Activated naive CD8-positive, alpha-beta T cell treated with anti-CD3 and anti-CD28 coated beads, Interleukin-2, amount 50 U/mL, for 24 hours (primary cell): ENCODE measurements at places on chromosomes 3 and 15.

DNA sequence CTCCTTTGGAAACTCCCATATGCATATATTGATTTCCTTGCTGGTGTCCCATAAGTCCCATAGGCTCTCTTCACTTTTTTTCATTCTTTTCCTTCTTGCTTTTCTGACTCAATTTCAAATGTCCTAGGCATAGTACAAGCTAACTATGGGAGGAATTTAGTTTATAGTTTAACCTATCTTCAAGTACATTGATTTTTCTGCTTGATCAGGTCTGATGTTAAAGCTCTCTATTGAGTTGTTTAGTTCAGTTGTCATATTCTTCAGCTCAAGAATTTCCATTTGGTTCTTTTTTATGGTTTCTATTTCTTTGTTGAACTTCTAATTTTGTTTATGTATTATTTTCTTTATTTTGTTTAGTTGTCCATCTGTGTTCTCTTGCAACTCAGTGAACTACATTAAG, 121.3 kb upstream of the MNS1 start:
- no peak for DNase-seq

DNA sequence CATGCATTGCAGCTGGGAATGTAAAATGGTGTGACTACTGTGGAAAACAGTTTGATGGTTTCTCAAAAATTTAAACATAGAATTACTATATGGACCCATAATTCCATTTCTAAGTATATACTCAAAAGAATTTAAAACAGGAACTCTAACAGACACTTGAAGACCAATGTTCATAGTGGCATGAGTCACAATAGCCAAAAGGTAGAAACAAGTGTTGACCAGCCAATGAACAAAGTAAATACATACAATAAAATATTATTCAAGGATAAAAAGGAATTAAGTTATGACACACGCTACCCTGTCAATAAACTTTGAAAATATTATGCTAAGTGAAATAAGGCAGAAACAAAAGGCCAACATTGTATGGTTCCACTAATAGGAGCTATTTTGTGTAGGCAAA, 357.4 kb upstream of the IL12A start:
- DNase-seq, result no peak

DNA sequence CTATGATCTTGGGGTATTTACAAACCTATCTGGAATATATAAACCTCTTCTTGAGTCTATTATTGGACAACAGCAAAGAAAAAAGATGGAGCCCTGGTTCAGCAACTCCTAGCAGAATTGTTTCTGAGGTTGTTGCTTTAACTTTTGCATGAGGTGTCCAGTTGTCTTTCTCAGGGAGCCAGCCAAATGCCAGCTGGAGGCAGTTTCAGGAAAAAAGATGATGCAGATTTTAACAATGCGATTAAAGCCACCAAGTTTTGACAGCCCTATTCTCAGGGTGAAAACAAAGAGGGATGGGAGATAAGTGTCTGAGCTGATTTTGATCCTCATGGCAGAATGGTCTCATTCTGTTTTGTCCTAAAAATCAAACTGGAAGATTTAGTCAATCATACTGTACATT, 181.6 kb upstream of the RASGRP1 start:
- DNase-seq, result no peak

DNA sequence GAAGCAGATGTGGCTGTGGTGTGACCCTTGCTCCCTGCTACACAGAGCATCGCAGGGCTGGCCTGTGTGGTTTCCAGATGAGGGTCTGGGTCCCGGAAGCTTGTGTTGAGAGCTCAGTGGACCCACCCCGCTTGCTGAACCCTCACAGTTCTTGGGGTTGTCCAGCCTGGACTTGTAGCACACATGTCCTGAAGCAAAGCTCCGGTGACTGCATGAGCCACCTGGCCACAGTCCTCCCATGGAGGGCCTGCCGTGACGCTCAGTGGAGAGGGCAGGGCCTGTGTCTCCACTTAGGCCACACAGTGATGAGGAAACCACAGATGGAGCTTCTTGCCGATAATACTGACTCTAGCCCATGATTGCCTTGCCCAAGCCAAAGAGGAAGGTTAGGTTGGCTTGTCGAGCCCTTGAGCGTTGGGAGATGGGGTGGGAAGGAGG, 62.6 kb downstream of the RGMA start:
- no peak for DNase-seq

GRCh38 chr3:11910971-11911531, 64.4 kb upstream of the TAMM41 start:
- no peak for DNase-seq

DNA sequence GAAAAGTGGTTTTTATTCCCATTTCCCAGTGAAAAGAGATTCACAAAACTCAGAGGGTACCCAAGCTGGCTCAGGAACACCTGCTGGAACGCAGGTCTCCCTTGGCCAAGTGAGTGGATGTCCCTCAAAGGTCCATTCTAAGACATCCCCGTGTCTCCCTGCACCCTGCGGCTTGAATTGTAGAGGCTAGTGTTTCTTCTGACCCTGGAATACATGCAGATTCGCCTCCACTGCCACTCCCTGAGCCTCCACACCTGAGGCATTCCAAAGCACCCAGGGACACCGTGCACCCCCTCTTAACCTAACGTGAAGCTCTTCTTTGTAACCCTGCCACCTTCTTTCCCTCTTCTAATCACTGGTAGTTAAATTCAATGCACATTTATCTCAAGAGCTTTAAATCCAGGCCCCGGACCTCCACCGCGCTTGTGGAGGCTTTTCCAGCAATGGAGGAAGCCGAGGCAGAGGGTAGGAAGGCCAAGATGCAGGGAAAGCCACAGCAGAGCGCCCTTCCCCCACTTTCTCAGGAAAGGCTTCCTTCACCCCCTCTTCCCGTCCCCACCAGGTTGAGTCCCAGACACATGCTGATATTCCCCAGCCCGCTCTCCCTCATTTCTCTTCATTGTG, 590 bp upstream of the ITGA11 start:
- no peak for DNase-seq

DNA sequence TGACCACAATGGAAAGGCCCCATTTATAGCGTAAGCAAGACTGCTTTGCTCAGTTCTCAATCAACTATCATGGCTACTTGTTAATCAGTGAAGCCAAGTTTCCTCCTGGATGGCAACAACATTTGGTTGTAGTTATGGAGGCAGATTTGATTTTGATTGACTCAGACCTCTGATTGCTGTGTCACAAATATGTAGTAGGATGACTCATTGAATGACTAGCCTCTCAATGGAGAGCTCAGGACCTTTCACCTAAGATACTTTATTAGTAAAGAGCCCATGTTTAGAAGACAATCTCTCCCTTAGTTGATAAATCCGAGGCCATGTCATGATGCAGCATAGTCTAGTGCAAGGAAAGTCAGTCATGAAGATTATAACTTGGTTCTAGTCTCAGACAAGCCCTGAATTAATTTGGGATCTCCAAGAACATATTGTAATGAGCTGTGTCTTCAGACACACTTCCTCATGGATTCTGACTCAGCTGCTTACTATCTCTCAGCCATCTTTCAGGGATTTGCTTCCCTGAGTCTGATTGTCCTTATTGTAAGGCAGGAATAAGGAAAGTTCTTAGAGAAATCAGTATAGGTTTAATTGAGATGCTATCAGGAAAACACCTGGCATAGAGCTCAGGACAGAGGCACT, 397.4 kb upstream of the TMCO5A start:
- no peak for DNase-seq

DNA sequence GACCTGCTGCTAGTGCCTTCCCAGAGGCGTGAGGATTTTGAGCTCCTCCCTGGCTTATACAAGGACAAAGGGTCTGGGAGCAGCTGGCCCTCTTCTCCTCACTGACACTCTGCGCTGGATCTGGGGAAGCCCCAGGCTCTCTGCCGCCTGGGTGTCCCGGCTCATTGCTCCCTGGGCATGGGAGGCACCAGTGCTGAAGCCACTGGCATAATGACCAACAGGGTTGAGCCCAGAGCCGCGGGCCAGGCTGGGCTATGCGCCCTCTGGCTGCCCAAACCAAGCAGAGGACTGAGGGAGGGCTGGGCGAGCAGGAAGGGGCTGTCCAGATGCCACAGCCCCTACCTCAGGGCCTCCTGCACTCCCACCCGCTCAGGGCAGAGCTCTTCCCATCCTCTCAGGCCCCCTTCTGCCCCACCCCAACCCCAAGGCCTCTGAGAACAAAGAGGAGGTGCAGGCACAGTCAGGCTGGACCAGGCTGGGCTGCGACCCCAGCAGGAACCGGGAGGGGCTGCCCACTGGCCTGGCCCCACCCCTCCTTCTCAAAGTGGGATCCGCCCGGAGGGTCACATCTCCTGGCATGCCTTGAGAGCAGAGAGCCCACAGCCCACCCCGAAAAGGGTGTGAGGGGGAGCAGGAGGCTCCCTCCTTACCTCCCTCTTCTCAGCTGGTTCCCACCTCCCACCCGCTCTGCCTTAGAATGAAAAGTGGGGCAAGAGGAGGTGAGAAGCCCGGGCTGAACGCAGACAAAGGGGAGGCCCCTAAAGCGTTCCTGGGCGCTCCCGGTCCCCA, 1.6 kb downstream of the LINGO1 start:
- no peak for DNase-seq

GRCh38 chr15:42077689-42078088, 16.7 kb downstream of the PLA2G4D start:
- DNase-seq, result no peak

- no peak for DNase-seq
These were observed 24.5 kb upstream of the SSR3 start for GRCh38 chr3:156579427-156579851.

GRCh38 chr3:2082871-2083480, 15.7 kb upstream of the CNTN4 start:
- no peak for DNase-seq

GRCh38 chr3:52998771-52999513, 46.9 kb downstream of the SFMBT1 start:
- DNase-seq, result no peak

GRCh38 chr3:69090021-69090420, 5.3 kb downstream of the ARL6IP5 start:
- DNase-seq, result no peak

DNA sequence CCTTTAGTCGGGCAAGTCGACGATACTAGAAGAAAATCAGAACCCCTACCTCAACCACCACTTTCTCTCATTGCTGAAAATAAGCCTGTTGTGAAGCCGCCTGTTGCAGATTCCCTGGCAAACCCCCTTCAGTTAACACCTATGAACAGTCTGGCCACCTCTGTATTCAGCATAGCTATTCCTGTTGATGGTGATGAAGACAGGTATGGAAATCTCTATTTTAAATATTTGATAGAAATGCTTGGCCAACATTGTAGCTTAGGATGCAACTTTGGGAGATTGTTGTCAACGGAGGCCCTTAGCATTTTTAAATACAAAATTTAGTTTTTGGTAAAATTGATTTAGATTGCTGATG, 3.0 kb downstream of the TSC22D2 start:
- DNase-seq, result no peak

DNA sequence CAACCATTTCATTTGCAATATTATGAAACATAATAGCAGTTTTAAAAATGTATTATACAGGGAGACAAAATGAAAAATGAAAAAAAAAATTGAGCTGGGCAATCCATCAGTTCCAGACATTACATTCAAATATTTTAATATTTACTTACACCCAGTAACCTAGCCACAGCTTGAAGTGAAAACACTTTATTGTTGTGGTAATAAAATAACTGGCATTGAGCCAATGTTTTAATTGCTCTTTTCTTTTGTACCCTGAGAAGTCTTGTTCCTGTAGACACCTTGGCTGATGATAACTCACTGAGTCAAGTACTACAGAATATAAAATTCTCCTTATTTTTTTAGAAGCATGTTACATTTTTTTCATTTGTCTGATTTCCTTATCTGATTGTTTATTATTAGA, 180.6 kb downstream of the ROBO1 start:
- no peak for DNase-seq

DNA sequence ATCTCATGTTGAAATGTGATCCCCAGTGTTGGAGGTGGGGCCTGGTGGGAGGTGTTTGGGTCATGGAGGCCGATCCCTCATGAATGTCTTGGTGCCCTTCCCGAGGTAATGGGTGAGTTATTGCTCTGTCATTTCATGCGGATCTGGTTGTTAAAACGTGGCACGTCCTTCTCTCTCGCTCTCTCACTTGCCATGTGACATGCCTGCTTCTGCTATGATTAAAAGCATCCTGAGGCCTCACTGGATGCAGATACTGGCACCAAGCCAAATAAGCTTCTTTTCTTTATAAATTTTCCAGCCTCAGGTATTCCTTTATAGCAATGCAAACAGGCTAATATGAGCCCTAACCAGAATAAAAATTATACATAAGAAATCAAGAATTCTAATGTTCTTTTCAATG, 31.7 kb upstream of the HACD2 start:
- no peak for DNase-seq

DNA sequence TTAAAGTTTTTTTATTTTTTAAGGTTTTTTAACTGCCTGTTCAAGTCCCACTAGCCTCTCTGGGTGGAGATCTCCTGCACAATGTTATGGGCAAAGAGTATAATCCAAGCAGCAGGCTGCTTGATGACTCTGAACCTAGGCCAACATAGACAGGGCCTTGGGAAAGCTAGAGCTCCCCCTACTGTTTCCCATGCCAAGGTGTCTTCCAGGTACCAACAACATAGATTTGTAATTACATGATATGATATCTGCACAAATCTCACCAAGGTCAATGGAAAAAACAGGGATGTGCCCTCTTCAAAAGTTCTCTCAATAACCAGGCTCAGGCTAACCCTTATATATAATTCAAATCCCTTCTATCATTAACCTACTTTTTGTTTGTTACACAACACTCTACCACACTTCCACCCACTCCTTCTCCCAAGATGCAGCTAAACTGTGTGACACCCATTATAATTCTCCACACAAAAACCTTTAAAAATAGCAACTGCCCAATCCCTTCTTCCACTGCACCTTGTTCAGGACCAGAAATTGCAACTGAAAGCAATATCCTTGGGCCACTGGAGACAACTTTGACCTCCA, 43.8 kb downstream of the RBM15B start:
- peak; percentile 28 for DNase-seq

GRCh38 chr3:157522648-157523047, 19.4 kb upstream of the VEPH1 start:
- DNase-seq, result no peak

DNA sequence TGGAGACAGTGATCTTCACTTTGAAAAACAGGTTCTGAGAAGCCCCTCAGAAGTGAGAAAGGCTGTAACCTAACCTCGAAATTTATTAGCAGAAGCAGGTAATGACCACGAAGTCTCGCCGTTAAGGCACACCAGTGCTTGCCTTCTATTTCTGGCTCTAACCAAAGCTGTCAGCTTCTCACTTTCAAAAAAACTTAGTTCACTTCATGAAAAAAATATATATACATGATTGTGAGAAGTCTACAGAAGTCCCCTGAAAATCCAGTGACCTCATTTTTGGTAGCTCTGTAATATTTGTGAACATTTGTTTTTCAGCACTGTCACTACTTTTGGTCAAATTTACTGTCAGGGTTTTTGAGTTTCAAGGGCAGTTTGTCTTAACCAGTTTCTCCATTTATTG, 19.1 kb upstream of the AKAP13 start:
- no peak for DNase-seq

DNA sequence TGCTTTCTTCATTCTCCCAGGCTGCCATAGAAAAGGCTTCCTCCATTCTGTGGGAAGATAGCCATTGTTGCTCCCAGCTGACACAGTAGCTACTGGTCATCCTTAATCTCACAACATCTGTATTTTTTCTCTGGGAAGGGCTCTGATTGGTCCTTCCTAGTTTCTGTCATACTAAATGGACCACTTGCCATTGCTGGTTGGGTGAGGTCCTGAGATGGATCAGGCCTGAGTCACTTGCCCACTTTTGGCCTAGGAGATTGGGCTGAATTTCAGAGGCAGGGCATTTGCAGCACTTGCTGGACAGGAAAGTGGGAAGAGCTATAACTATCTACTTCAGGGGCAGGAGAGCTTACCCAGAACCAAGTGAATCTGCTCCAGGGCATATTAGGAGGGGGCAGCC, 106.5 kb upstream of the PROK2 start:
- no peak for DNase-seq

- DNase-seq, result no peak
These were observed 153.4 kb downstream of the ERC2 start for GRCh38 chr3:56314842-56315241.

- no peak for DNase-seq
These were observed 71.1 kb downstream of the MYO1E start for GRCh38 chr15:59301527-59301926.
